ENCODE measurements at places on chromosomes 4 and X. TPM values are rescaled to one million over a fixed set of nuclear protein-coding genes. Genes with fewer than 3 reads are reported as not detected.

GRCh38 chr4:123986268-123986798 is 589.7 kb downstream of the SPRY1 start:
- DNase-seq: no peak

- DNase-seq: no peak
Observed at GRCh38 chr4:76821641-76822040, 76.3 kb downstream of the SOWAHB start.

DNA sequence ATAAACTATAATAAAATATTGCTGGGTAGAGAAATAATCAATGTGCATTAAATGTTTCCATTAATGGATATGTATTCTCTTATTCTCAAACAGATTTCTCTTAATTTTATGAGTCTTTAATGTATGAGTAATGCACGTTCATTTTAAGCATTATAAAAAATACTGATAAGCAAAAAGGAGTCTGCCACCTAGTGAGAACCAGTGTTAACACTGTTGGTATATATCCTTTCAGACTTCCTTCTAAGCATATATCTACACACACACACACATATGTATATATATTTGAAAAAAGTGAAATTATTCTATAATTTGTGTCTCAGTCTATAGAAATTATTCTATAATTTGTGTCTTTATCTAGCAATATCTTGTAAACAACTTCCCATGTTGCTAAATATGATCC is 49.9 kb upstream of the MTMR1 start:
- DNase-seq: no peak

GRCh38 chr4:161005746-161006145 is 1158.1 kb downstream of the FSTL5 start:
- no peak for DNase-seq

- DNase-seq: no peak
Observed at GRCh38 chr4:39134683-39135306, 47.5 kb upstream of the WDR19 start.

DNA sequence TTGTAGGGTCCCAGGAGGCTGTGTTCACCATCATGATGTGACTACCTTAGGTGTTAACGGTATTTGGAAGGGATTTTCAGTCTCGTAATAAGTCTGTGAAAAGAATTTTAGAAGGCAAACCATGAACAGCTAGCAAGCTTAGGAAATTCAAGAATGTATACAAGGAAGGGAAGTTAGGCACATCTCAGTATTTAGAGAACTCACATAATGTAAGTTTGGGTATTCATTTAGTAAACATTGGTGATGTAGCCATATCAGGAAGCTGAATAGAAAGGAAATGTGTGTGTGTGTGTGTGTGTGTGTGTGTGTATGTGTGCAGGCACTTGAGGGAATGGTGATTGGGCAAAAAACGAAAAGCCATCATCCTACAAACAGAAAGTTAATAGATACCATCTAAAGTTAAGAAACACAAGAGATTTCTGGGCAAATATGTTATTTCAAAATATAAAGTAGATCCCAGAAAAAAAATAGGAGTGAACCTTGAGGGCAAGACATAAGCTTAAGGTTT is 34.7 kb upstream of the PRKX start:
- no peak for DNase-seq

- DNase-seq: no peak
Observed at GRCh38 chr4:40333921-40334352, 1.2 kb upstream of the CHRNA9 start.

- DNase-seq: no peak
Observed at GRCh38 chrX:5898463-5898862, 330.2 kb downstream of the NLGN4X start.

GRCh38 chrX:19512961-19513360 is 2.3 kb downstream of the MAP3K15 start:
- no peak for DNase-seq

- no peak for DNase-seq
Observed at GRCh38 chr4:140031061-140031460, 122.9 kb downstream of the MAML3 start.

- no peak for DNase-seq
Observed at GRCh38 chrX:76921176-76921575, 493.7 kb downstream of the MAGEE1 start.

- no peak for DNase-seq
Observed at GRCh38 chrX:42028109-42028508, 104.8 kb upstream of the CASK start.

The FMR1 gene
- 84.5 TPM for total RNA-seq

The PRR32 gene
- not detected for total RNA-seq

The TREX2 gene
- total RNA-seq: not detected

The IBSP gene
- not detected for total RNA-seq

The TRIM2 gene
- total RNA-seq: 990 TPM

The SLITRK2 gene
- 9.7 TPM for total RNA-seq

The UBE2K gene
- 93.7 TPM for total RNA-seq

The LRAT gene
- total RNA-seq: 0.78 TPM

The TMSB15A gene
- 111 TPM for total RNA-seq

The COL4A5 gene
- total RNA-seq: 17.8 TPM

The USP26 gene
- not detected for total RNA-seq

The ARMCX1 gene
- total RNA-seq: 118 TPM

The SOD3 gene
- total RNA-seq: not detected

All from occipital lobe (tissue), 3 donors.